ENCODE measurements at places on chromosomes 13 and 19. TPM values are rescaled to one million over a fixed set of nuclear protein-coding genes. Genes with fewer than 3 reads are reported as not detected.

The SKA3 gene
- 15.0 TPM for total RNA-seq

The TPGS1 gene
- 18.6 TPM for total RNA-seq

The PDX1 gene
- total RNA-seq, result 0.12 TPM

The PLIN4 gene
- 0.59 TPM for total RNA-seq

The PRSS57 gene
- total RNA-seq, result not detected

Measured in A549 treated with RU486 at 1 μM for 4 hours (cell line).